Left lung (tissue), 14 donors: ENCODE measurements at places on chromosomes 7 and 10. TPM values are rescaled to one million over a fixed set of nuclear protein-coding genes. Genes with fewer than 3 reads are reported as not detected.

Gene RNF32
- total RNA-seq = 0.85 TPM

Gene CPN1
- total RNA-seq = not detected

Gene CCDC3
- 7.6 TPM for total RNA-seq

Gene NUTM2B
- total RNA-seq = 1.5 TPM

Gene BICC1
- 15.4 TPM for total RNA-seq

Gene IDI1
- 61.1 TPM for total RNA-seq

Gene CRTAC1
- 44.0 TPM for total RNA-seq

Gene PTF1A
- not detected for total RNA-seq

Gene TSPAN12
- total RNA-seq = 25.7 TPM

Gene PRSS37
- not detected for total RNA-seq

Gene TRPV6
- 5.0 TPM for total RNA-seq

Gene NPTX2
- total RNA-seq = 1.3 TPM

DNA sequence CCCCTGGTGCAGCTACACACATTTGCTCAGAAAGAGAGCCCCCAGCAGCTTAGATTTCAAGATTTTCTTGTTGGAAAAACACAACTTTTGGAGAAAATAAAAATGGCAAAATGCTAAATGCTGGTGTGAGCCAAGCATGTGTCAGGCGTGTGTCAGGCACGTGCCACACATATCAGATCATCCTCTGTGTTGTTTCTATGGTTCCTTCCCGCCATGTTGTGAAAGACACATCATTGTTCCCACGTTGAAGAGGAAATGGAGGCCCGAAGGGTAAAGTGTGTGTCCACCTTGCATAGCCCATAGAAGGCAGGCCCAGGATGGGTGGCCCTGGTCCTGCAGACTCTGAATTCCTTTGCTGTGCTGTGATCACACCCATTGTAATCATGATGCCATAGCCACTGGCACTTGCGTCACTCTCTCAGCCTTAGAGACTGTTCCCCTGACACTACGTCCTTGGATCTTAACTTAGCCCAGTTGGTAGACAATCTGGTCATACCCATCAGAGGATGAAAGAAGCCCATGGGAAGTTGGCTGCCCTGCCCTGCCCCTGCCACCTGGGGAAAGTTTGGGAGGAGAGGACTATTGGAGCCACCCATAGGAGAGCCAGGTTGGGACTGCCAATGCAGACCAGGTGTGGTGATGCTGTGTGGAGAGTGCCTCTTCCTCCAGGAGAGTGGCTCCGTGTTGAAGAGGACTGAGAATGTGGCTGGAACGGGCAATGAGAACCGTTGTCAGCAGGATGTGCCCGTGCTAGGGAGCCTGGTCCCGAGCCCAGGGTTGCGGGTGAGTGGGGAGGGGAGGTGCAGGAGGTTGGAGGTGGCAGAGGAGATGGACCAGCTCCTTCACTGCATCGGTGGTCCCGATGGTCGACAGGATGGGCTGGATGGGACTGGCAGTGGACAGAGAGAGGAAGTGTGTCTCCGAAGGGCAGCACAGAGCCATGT lies 65.6 kb upstream of the IGFBP3 start:
- no peak for DNase-seq

- DNase-seq = no peak
Measured at GRCh38 chr10:103452506-103453230, 498 bp upstream of the CALHM2 start.

GRCh38 chr7:152015600-152015999 lies 9.9 kb upstream of the GALNT11 start:
- DNase-seq = no peak

DNA sequence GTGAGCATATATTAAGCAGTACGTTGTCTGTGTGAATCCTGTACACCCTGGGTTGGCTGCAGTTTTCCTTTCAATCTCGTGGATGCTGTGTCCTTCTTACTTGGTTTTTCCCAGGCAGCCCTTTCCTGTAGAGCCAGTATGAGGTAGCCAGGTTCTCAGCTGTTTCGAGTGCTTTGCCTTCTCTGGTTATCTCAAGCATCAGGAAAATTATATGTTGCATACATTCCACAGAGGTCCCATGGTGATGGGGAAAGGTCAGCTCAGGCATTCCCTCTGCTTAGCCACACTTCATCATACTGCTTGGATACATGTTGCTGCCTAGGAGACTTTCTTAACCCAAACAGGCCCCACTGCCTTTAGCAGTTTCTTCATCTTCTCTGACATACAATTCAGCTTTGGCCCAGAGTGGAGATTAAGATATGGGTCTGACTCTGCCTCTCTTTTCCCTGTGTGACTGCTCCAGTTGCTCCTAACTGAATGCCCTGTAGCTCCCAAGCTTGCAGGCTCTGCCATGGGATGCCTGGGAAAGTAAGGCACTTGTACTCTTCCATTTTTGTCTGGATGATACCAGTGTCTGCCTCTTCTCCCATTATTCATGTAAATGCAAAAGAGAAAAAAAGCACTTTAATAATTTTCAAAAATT lies 11.3 kb downstream of the GNAI1 start:
- no peak for DNase-seq

- no peak for DNase-seq
Measured at GRCh38 chr7:21550076-21550475, 7.2 kb downstream of the DNAH11 start.

GRCh38 chr10:97508342-97508741 lies 9.6 kb downstream of the UBTD1 start:
- DNase-seq = no peak

GRCh38 chr10:73644015-73644743 lies 2.9 kb upstream of the MYOZ1 start:
- peak; percentile 77 for DNase-seq

DNA sequence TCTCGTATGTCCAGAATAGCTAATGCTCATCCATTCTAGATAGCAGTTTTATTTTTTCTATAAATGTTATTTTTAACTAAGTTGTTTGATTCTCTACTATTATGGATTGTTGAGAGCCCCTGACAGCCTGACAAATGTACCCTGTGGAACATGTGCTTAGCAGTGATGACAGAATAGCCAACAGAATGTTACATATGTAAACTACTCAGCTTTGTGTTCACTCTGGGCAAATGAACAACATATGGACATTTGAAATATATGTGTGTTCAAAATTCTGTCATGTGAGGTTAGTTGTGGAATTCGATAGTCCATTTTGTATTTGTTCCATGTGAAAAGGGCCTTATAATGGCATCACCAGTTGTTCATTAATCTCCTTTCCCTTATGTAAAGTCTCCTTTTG lies 199.7 kb downstream of the EXOC4 start:
- no peak for DNase-seq

DNA sequence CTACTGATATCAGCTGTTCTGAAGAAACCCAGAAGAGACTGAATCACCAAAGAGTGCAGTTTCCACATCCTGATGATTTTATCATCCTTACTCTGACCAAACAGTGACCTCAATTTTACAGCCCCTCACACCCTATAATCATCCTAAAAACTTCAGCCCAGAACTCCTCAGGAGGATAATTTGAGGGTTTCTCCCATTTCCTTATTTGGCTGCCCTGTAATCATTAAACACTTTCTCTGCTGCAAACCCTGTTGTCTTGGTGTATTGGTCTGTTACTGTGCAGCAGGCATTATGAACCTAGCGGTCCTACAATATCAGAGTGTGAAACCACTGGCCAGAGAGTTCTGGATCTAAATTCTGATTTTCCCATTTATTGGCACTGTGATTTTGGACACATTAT lies 141.7 kb downstream of the PCLO start:
- no peak for DNase-seq

DNA sequence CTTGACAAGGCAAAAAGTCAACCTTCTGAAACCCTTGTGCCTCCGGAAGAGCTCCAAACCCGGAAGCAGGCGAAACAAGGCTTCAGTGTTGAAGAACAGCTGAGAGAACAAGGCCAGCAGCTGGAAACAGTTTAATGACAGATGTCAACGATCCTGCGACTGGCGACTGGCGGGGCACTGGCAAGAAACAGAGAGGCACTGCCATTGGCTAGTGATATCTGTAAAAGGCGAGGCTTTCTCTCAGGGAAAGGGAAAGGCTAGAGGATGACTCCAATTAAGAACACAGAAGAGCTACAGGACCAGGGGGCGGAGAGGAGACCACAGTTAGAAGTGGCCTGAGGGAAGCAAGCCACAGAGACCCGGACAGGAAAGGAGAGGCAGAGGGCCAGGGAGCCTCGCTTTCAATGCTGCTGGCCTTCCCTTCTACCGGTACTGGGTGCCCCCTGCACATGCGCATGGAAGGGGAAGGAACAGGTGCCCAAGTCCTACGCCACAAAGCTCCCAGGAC lies 19.4 kb downstream of the ITGB1 start:
- DNase-seq = no peak

DNA sequence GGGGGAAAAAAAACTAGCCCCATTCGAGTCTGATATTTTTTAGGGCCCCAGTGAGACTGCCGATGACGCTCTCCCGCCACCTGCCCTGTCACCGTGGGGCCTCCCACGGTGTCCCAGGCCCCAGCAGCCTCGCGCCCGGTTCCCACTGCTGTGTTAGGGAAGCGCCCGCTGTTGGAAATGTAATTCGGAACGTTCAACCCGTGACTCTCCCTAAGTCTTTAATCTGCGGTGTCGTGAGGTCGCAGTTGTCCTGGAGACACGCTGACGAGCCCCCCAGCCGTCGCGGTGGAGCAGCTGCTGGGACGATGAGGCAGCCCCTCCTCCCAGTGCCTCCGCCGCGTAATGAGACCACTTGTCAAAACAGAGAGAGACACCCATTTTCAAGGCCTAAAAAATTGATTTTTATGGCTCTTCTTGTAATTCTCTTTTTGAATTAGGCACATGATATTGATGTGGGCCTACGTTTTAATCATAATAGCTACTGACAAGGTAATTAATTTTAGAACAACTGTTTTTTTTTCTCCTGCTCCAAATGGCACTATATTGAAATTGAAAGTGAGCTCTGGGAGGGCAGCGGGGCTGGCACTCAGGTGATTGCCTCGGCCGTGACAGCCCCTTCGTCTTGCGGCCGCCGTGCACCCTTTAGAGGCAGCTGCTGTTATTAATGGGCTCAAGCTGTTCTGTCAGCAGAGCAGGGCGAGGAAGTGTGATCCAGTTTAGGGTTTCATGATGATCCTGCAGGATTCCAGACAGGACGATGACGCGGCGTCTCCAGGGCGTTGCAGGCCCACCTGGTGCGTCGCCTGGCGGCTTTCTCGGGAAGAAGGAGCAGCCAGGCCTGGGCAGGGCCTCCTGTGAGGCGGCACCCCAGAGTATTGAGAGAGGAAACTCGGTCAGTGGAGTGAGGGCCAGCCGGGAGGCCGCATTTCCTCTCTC lies 63.3 kb downstream of the NKX6-2 start:
- no peak for DNase-seq

DNA sequence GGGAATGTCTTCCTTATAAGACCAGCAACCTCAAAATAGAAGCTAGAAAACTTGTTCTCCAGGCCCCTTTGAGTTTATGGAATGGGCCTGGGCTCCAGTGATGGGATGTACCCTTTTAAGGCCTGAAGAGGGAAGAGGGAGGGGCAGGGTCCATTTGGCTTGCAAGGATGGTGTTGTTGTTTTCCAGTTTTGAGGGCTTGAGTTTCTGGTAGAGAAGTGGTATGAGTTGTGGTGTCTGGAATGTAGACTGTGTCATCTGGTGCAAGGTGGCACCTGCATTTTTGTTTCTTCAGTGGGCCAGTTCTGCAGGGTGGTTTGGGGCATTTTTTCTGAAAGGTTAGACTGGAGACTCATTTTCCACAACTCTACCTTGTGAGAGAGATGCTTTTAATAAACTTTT lies 90.1 kb downstream of the ZNF777 start:
- DNase-seq = no peak

GRCh38 chr10:62541811-62542210 lies 167.6 kb downstream of the ZNF365 start:
- peak; percentile 76 for DNase-seq

GRCh38 chr7:151905353-151905752 lies 28.4 kb upstream of the PRKAG2 start:
- no peak for DNase-seq

- no peak for DNase-seq
Measured at GRCh38 chr10:130387936-130388580, 251.9 kb downstream of the GLRX3 start.

DNA sequence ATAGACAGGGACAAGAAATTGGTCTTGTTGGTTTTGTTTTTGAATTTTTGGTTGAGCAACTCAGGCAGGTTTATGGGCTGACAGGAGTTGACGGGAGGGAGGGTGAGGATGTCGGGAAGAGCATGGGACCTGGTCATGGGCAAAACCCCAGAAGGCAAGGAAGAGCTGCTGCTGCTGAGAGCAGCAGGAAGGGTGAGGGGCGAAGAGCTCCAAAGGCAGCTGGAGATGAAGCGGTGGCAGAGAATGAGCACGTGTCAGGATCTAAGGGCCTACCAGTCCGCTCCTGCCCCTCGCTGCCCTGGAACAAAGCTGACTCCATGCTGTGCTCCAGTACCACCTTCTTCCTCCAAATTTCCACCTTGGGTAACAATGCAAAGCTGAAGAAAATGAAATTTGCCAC lies 84.3 kb downstream of the ARHGAP22 start:
- DNase-seq = no peak

DNA sequence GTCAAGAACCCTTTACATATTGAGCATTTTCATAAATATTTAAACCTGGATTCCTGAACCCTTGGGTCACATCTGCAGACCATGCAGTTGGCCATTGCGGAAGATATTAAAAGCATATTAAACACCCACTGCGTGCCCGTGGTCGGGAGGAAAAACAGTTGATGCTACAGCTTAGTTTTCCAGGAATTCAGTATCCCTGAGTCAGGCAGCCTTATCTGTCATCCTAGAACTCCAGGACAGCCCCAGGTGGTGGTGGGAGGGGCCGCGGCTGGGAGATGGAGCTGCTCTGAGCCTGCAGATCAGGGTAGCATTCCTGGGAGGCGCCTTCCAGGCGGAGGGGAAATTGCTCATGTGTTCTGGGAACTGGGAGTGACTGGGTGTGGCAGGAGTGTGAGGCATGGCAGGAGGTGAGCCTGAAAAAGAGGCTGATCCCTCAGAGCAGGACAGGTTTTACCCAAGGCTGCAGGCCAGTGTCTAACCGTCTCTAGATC lies 222.9 kb upstream of the SH2B2 start:
- no peak for DNase-seq

- DNase-seq = no peak
Measured at GRCh38 chr10:101558671-101559595, 29.1 kb downstream of the POLL start.
